ENCODE measurements at places on chromosomes 2 and 18. TPM values are rescaled to one million over a fixed set of nuclear protein-coding genes. Genes with fewer than 3 reads are reported as not detected.

ANKRD30B gene
- not detected for total RNA-seq

ZSWIM2 gene
- not detected for total RNA-seq

STPG4 gene
- 10.6 TPM for total RNA-seq

TMEM169 gene
- 0.42 TPM for total RNA-seq

EPHA4 gene
- total RNA-seq, result 3.5 TPM

- no peak for DNase-seq
Measured at GRCh38 chr18:45864081-45864480, 38.6 kb downstream of the SIGLEC15 start.

GRCh38 chr2:5502385-5502784 is 189.8 kb upstream of the SOX11 start:
- DNase-seq, result no peak

- DNase-seq, result no peak
Measured at GRCh38 chr18:58407263-58407648, 221.6 kb downstream of the ALPK2 start.

GRCh38 chr2:233081232-233081730 is 21.1 kb downstream of the INPP5D start:
- no peak for DNase-seq

Data from HCT116 (cell line).